ENCODE measurements at places on chromosomes 2 and 18. TPM values are rescaled to one million over a fixed set of nuclear protein-coding genes. Genes with fewer than 3 reads are reported as not detected.

- H3K4me3 ChIP-seq = no peak overlapping the region
- no peak overlapping the region for H3K27ac ChIP-seq
- no peaks in the 10 kb centered on the region for H3K4me1 ChIP-seq
- no peak for DNase-seq
- H3K27me3 ChIP-seq = no peaks in the 10 kb centered on the region
- peaks cover 4% of the 10 kb centered on the region for H3K36me3 ChIP-seq
Measured at GRCh38 chr2:160574468-160575140, 81.0 kb upstream of the RBMS1 start.

GRCh38 chr2:134288814-134289213 is 34.9 kb downstream of the MGAT5 start:
- H3K4me1 ChIP-seq = no peaks in the 10 kb centered on the region
- DNase-seq = no peak
- H3K36me3 ChIP-seq = no peaks in the 10 kb centered on the region
- no peak overlapping the region for H3K4me3 ChIP-seq
- H3K27me3 ChIP-seq = no peaks in the 10 kb centered on the region

- no peak for DNase-seq
- no peak overlapping the region for H3K27ac ChIP-seq
- H3K4me3 ChIP-seq = no peak overlapping the region
- peaks cover 3% of the 10 kb centered on the region for H3K36me3 ChIP-seq
- H3K27me3 ChIP-seq = no peaks in the 10 kb centered on the region
- H3K4me1 ChIP-seq = no peaks in the 10 kb centered on the region
Measured at GRCh38 chr2:168336786-168337388, 89.5 kb upstream of the STK39 start.

- no peak for DNase-seq
- no peaks in the 10 kb centered on the region for H3K36me3 ChIP-seq
- H3K4me3 ChIP-seq = no peak overlapping the region
- H3K27ac ChIP-seq = no peak overlapping the region
Measured at GRCh38 chr2:183759033-183759432, 634.8 kb downstream of the NUP35 start.

GRCh38 chr18:22525883-22526282 is 108.2 kb upstream of the CTAGE1 start:
- peaks cover 17% of the 10 kb centered on the region for H3K4me1 ChIP-seq
- H3K4me3 ChIP-seq = no peak overlapping the region
- DNase-seq = no peak
- no peak overlapping the region for H3K27ac ChIP-seq
- H3K27me3 ChIP-seq = no peaks in the 10 kb centered on the region

DNA sequence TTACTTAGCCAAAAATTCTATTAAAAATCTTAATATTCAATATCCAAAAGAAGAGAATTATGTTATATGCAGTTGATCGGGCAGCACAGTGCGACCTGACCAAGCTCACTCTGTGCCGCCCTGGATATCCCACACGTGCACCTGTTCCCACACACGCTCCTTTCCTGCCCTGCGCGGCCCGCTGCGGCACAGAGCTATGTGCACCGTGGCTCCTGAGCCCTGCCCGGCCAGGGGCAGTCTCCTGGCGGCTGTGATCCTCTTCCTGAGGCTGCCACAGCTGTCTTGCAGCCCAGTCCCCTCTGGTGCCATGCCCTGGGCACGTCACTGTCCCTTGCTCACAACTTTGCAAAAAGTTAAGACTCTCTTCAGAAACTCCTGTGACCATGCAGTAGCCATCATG is 29.3 kb downstream of the TRAPPC12 start:
- H3K27me3 ChIP-seq = no peaks in the 10 kb centered on the region
- no peak overlapping the region for H3K4me3 ChIP-seq
- H3K4me1 ChIP-seq = no peaks in the 10 kb centered on the region
- H3K36me3 ChIP-seq = peaks cover 28% of the 10 kb centered on the region
- no peak for DNase-seq
- H3K27ac ChIP-seq = no peak overlapping the region

DNA sequence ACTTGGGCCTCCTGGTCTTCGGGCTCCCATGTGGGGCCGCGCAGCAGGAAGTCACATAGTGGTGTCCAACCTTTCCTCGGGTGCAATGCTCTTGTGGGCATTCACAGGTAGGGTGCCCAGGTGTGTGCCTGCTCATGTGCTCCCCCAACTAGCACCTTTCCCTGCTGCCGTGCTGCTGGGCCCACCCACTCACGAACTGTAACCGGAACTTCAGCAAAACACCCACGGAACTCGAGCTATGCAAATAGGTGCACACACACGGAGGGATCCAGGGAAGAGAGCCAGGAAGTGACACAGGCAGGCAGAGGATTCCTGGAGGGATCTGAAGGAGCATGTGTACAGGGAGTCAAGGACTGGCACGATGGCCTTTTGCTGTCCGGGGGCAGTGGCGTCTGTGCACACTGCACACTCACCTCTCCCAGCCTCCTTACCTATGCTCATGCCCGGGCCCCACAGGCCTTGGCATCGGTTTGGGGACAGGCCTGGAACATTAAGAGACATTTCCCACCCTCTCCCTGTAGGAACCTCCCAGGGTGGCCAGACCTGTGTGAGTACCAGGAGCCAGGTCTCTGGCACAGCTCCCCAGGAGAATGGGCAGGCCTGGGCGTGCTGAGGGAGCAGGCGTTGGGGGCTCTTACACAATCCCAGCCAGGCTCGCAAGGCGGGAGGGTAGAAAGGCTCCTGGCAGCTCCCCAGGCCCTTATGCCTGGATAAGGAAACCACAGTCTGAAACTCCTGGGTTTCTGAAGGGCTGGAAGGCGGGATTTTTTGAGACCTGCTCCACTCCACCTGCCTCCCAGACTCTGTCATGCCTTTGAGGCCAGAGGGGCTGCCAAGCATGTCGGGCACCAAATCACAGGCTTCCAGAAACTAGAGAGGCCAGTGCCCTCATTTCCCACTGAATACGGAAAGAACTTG is 6.6 kb upstream of the PTMA start:
- DNase-seq = no peak
- no peaks in the 10 kb centered on the region for H3K27me3 ChIP-seq
- H3K4me3 ChIP-seq = no peak overlapping the region

GRCh38 chr2:200590090-200590489 is 4.3 kb downstream of the AOX1 start:
- H3K4me1 ChIP-seq = peaks cover 8% of the 10 kb centered on the region
- no peak for DNase-seq
- H3K36me3 ChIP-seq = no peaks in the 10 kb centered on the region
- H3K27me3 ChIP-seq = peaks cover 67% of the 10 kb centered on the region
- no peak overlapping the region for H3K4me3 ChIP-seq

Gene BMP10
- total RNA-seq = not detected

Gene REEP1
- total RNA-seq = 1.8 TPM

- H3K36me3 ChIP-seq = peaks cover 4% of the 10 kb centered on the region
- H3K27ac ChIP-seq = no peak overlapping the region
- H3K27me3 ChIP-seq = no peaks in the 10 kb centered on the region
- DNase-seq = no peak
Measured at GRCh38 chr2:232075080-232075479, 113.6 kb downstream of the DIS3L2 start.

DNA sequence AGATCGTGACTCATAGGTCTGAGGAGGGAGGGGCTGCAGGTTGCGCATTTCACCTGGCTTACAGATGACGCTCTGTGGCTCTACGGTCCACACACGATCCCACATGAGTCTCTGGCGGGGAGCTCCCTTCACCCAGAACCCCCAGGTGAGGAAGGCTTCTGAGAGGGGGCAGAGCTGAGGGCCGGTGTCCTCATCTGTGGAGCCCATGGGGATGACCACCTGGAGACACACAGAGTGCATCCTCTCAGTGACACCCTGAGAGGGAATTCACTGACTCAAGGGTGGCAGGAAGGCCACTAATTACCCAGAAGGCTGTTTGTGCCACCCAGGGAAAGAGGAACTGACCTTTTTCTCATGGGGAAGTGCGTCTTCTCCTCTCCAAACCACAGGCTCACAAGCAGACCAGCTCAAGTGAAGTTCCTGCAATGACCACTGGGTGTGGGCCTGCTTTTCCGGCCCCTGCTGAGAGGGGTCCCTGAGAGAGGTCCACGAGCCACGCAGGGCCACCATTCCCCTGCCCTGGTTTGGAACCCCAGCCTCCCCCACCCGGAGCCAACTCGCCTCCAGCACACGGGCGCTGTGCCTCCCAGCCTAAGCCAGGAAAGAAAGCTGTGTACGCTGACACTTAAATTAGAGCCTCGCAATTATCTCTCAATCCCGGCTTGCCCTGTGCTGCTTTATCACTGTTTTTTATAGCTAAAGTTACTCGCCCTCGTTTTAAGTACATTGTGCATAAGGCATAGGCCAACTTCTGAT is 114.1 kb downstream of the BCL11A start:
- H3K4me1 ChIP-seq = peaks cover 27% of the 10 kb centered on the region
- no peaks in the 10 kb centered on the region for H3K27me3 ChIP-seq
- no peak overlapping the region for H3K27ac ChIP-seq
- no peak for DNase-seq
- H3K36me3 ChIP-seq = no peaks in the 10 kb centered on the region
- H3K4me3 ChIP-seq = no peak overlapping the region

DNA sequence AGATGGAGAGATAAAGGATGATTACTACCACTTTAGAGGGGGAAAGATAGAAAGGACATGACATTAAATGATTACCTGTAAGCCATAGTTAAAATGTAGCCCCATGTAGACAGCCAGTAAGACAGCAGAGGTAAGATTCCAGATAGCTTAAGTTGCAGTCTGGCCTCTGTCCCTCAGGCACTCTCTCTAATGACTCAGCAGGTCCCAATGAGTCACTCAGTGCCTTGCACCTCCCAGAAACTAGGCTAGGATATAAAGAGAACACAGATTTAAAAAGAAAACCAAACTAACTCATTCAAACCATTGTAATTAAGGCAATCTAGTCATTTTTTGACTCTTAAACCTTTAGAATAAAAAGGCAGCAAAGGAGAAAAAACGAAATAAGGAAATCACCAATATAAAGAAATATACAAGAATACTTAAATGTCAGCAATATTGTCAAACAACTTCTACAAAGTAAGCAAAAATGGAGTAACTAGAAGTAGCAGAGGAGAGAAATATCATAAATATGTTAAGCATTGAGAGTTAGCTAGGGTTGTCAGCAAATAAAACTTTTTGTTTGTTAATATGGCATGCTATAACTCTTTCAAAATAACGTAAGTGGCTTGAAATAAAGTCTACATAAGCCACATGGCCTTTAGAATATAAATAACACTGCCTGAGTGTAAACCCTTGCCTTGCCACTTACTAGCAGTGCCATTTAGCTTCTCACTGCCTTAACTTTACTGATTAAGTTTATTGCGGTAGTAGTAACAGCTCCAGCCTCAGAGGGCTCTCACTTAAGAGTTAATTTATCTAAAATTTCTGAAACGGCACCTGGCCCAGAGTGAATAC is 48.5 kb downstream of the SOCS6 start:
- H3K36me3 ChIP-seq = peaks cover 40% of the 10 kb centered on the region
- DNase-seq = no peak
- no peaks in the 10 kb centered on the region for H3K27me3 ChIP-seq
